Body of pancreas (tissue), 4 donors: ENCODE measurements at places on chromosomes 7 and 10. TPM values are rescaled to one million over a fixed set of nuclear protein-coding genes. Genes with fewer than 3 reads are reported as not detected.

The C10orf105 gene
- total RNA-seq, result not detected

DNA sequence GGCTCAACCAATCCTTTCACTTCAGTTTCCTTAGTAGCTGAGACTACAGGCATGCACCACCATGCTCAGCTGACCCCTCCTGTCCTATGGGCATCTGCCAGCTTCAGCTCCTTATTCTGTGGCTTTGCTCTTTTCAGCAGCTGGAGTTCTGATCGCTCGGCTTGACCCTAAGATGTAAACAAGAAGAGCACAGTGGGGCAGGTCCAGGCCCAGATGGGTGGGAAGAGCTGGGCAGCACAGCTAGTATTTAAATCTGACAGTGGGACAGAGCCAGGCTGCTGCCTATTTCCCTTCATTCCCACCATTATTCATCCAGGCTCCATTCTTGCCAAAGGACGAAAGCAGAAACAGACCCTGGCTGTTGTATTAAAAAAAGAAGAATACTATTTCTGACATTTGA lies 494.9 kb upstream of the PODXL start:
- DNase-seq, result no peak

The LIPJ gene
- total RNA-seq, result 0.99 TPM

- no peak for DNase-seq
Observed at GRCh38 chr7:71486856-71487628, 355.1 kb downstream of the GALNT17 start.

The IQCE gene
- 73.2 TPM for total RNA-seq

GRCh38 chr7:120833546-120833945 lies 24.4 kb downstream of the TSPAN12 start:
- no peak for DNase-seq

DNA sequence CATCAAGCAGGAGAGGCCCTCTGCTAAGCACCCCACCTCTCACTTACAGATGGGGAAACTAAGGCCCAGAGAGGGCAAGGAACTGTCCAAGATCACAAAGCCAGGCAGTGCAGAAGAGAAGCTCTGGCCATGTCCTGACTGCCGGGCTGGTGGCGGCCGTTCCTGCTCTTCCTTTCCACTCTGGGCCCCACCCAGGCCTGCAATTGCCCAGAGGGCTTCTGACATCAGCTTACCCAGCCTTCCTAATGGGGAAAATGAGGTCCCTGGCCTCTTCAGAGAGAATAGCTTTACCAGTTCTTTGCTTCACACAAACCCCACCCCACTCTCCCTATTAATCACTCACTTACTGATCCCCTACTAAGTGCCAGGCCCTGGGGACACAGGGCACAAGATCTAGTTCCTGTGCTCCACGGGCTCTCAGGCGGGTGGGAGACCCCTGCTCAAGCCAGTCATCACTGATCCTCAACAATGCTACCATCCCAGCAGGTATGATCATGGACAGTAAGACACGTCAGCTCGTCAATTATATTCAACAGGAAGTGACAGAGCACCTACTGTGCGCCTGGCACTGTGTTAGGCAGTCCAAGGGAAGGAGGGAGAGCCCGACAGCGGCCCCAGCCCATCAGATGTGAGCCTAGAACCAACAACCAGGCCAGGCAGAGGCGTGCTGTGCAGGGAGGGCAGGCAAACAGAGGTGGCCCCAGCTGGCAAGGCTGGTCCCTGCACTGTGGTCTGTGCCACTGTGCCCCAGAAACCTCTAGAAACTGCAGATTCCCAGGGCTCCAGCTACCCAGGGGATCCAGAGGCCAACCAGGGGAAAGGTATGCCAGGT lies 26.4 kb upstream of the FRAT2 start:
- DNase-seq, result no peak

The TRA2A gene
- 35.6 TPM for total RNA-seq

DNA sequence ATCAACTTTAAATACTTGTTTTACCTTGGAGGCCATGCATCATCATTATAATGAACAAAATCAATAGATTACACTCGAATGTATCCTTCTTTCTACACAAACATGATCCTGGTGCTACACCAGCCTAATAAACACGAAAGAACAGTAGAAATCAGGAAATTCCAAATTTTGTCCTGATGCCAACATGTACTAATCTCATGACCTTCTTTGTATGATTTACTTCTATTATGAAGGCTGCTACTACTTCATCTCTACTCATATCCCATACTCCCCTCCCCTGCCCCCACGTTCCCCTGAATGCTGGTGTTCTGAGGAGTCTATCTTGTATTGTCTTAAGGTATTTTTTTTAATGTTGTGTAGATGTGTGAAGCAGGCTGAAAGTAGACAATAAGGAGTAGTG lies 315.0 kb downstream of the CACNA2D1 start:
- no peak for DNase-seq

The PRPS1L1 gene
- not detected for total RNA-seq

DNA sequence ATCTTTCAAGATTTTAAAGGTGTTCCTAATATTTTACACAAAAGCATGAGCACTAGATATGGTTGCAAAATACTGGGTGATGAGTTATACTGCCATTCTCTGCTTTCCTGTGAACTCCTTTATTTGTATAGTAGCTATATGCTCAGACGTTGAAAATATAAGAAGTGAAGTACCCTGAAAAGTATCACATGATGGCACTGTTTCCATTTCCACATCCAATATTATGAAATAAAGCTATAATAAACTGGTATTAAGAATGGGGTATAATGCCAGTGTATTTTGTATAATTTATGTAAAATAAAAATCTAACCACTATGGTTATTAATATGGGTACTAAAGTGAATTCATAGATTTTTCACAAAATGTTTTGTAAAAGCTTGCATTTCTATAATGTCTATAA lies 79.6 kb upstream of the FOXP2 start:
- DNase-seq, result no peak

The ASAH2B gene
- total RNA-seq, result 4.4 TPM

DNA sequence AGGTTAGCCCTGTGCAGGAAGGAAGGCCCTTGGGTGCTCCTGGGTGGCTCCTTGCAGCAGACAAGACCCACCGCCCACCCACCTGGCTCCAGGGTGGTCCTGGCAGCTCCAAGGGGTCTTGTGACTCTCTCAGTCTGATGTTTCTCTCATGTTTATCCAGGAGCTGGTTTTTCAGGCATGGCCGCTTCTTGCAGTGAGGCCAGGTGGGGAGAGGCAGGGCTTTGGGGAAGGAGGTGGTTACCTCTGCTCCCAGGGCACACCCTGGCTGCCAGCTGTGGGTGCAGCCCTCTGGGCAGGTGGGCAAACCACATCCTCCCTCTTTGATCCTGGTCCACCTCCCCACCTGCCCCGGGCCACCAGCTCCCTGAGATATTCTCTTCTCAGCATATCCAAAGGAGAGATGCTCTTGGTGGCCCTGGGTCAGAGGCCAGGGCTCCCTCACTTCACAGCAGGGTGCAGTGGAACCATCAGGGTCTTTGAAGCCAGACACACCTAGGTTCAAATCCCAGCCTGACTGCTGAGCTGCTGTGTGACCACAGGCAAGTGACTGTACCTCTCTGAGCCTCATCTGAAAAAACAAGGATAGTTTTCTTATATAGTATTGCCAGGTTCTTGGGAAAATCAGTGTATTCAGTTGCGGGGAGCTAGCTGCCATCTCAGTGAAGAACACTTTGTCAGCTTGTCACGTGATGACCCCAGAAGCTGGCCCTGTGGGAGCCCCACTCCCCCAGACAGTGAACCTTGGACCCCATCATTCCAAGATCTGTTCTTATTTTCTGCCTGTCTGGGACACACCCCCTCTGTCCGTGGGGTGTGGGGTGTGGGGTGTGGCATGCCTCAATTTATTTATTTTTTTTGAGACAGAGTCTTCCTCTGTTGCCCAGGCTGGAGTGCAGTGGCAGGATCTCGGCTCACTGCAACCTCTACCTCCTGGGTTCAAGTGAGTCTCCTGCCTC lies 11.5 kb downstream of the GTF2IRD1 start:
- DNase-seq, result no peak

DNA sequence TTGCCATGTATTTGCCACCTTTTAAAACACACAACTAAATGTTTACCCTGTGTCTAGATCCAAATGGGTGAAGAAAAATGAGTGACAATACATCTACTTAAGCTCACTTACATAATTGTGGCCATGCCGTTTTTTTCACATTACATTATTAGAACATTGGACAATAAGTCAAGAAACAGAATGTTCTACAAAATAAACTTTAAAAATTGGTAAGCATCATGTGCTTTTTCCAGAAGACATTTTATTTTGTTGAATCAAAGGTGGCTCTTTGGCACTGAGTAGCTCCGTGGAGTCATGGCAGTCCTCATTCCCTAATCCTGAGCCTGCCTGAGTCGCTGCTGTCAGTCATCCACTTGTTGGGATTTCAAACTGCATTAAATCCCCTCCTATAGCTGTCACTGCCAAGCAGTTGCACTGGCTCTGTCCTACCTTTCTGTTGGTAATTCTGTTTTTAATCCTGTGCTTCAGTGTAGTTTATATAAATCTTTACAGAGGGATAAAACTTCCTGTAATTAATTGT lies 32.3 kb downstream of the CAV1 start:
- no peak for DNase-seq

- DNase-seq, result no peak
Observed at GRCh38 chr10:36030516-36030915, 388.4 kb upstream of the FZD8 start.

- DNase-seq, result peak; percentile 44
Observed at GRCh38 chr7:95904099-95904498, 131.7 kb downstream of the DYNC1I1 start.

The ZP3 gene
- total RNA-seq, result 4.4 TPM

GRCh38 chr7:157426463-157427301 lies 89.9 kb downstream of the DNAJB6 start:
- peak; percentile 5 for DNase-seq

The CLCN1 gene
- not detected for total RNA-seq

The FAM237B gene
- not detected for total RNA-seq

DNA sequence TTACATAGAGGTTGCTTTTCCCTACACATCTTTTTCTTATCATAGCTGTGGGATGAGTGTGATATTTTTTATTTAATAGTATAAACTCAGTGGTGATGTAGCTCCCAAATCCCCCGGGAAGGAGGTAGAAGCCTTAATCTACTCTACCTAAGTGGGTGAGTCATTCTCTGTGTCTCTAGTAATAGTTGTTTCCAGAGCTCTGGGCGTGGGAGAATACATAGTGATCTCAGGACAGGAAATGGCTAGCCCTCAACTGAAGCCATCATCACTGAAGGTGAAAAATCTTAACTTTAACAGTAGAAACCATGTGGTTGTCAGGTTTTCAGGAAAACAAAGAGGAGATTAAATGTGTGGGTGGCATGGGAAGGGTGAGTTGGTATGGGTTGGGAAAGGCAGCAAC lies 278.4 kb downstream of the ANKRD30A start:
- no peak for DNase-seq

The OR13A1 gene
- total RNA-seq, result not detected

DNA sequence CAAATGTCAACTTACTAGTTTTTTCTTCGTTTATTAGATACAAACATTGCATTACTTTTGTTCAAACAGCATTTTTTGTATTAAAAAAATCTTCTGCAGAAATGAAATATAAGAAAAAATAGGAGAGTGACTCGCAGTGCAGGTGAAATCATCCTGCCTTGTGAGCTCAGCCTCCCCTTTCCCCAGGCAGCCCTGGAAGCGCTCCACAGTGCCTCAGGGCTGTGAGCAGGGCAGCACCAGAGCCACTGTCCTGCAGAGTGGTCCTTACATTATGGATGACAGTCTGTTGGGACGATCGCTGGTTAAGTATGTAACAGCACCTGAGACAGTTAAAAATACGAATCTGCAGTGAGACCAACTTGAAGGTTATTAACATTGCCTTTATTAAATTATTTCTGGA lies 695.4 kb upstream of the POM121L12 start:
- no peak for DNase-seq

The HGF gene
- total RNA-seq, result 2.9 TPM

The NPSR1 gene
- total RNA-seq, result not detected

The DPYSL4 gene
- total RNA-seq, result 0.52 TPM

The CDK5 gene
- 2.3 TPM for total RNA-seq

GRCh38 chr7:2638224-2638991 lies 6.6 kb downstream of the TTYH3 start:
- DNase-seq, result peak; percentile 39

GRCh38 chr10:72616716-72617115 lies 9.2 kb downstream of the MICU1 start:
- DNase-seq, result no peak

The TAS2R3 gene
- total RNA-seq, result 2.6 TPM
